Activated CD8-positive, alpha-beta T cell treated with anti-CD3 and anti-CD28 coated beads, Interleukin-2, amount 10 ng/mL, durations not matched to agents 7 days and 5 days (primary cell): ENCODE measurements at places on chromosomes 5 and 9. TPM values are rescaled to one million over a fixed set of nuclear protein-coding genes. Genes with fewer than 3 reads are reported as not detected.

CTNND2 gene
- not detected for total RNA-seq

GFI1B gene
- not detected for total RNA-seq

GRXCR2 gene
- not detected for total RNA-seq

BARHL1 gene
- total RNA-seq: not detected

MLANA gene
- total RNA-seq: not detected

KLF4 gene
- 1.5 TPM for total RNA-seq

ORM2 gene
- total RNA-seq: not detected

C6 gene
- total RNA-seq: not detected

IL5 gene
- total RNA-seq: not detected

DNA sequence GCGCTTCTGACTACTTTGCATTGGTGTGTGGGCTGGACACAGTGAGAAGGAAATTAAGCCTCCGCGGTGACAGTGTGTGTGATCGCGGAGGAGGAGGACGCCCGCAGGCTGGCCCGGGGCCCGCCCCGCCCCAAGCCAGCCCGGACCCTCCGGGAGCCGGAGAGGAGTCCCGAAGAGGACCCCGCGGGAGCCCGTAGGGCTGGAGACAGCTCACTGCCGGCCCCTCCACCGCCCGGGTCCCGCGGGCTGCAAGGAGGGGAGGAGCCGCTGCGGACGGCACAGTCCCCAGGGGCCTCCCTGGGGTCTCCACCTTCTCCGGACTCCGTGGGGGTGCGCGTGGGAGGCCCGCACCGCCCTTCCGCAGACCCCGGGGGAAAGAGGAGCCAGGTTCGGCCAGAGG, 146.4 kb upstream of the ERCC6L2 start:
- DNase-seq: no peak

DNA sequence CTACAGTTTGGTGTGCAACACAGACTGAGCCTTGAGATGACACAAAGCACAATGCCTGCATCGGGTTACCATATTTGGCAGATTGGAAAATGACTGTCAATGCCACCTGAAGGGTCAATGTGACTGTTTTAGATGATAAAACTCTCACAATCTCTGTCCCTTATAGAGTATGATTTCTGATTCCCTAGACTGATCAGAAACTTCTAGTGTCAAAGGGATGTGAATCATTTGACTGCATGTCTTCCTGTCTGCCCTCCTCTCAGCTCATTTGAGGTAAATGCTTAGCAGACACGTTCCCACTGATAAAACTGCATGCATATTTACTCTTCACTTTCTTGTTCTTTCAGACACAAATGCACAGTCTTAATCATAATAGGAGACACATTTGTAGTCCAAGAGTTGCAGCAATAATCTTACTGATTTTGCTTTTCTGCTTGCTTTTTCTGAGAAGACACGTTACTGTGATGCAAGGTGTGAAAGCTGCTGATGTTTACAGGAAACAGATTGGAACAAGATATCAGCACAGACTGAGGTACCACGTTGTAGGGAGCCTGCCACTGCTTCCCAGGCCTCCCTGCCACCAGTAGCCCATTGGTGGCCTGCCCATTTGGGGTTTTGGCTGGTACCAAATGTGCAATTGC, 77.8 kb downstream of the GCNT4 start:
- peak; percentile 23 for DNase-seq

- DNase-seq: no peak
Observed at GRCh38 chr5:43432486-43433375, 20.5 kb upstream of the CCL28 start.

DNA sequence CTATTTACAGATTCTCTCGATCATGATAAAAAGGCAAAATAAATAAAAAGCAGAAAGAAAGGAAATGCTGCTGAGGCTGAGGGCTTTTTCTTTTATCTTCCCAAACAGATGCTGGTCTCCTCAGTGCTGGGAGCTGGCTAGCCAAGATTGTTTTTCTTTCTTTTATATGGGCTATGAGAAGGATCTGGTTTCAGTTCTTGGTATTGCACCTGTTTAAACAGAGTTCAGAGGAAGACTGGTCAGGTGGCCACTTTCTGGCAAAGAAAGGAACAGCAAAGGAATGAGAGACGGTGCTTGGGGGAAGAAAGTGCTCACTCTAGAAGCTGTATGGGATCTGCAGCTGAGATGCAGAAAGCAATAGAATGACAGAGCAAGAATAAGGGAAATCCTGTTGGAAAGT, 88.9 kb downstream of the SLF1 start:
- no peak for DNase-seq

- no peak for DNase-seq
Observed at GRCh38 chr5:140301136-140301535, 1.8 kb downstream of the PFDN1 start.

GRCh38 chr5:10499776-10500175, 58.1 kb downstream of the ROPN1L start:
- DNase-seq: no peak

- DNase-seq: no peak
Observed at GRCh38 chr5:60323596-60323995, 376.4 kb downstream of the DEPDC1B start.

DNA sequence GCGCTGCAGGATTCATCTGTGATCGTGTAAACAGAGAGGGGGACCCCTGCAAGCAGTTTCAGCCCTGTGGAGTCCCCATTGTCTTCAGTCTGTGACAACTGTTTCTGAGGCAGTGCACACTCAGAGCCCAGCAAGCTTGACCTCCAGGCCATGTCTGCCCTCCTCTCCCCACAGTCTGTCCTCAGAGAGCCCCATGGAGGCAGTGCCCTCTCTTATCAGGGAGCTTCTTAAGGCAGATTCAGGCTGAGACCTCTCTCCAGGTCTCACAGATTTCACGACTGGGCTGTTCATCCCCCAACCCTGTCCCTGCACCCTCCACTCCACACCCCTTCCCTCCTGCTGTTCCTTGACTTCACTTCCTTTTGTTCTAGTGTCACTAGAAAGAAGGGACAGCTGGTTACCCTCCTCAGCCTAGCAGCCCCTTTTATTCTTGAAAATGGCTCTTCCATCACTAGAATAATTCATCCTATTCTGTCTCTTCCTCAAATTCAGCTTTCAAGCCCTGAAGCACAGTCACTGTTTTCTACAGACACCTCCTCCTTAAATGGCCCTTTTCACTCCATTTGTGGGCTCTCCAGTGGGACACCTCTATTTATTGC, 218.4 kb downstream of the MED10 start:
- DNase-seq: no peak

DNA sequence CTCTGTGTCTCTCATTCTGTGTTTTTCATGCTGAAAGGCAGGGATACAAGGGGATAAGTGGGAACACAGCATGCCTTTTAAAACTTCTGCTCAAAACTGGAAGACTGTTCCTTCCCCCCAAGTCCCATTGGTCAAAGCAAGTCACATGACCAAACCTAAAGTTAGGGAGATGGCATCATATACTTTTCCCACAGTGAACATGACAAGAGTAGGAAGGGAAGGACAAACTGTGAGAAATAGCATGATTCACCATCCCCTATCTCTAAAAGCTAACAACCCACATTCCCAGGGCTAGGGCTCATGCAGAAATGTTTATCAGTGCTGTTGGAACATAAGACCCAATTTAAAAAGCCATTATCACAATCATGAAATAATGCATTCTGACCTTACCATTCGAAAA, 24.2 kb upstream of the SHISAL2B start:
- DNase-seq: no peak

DNA sequence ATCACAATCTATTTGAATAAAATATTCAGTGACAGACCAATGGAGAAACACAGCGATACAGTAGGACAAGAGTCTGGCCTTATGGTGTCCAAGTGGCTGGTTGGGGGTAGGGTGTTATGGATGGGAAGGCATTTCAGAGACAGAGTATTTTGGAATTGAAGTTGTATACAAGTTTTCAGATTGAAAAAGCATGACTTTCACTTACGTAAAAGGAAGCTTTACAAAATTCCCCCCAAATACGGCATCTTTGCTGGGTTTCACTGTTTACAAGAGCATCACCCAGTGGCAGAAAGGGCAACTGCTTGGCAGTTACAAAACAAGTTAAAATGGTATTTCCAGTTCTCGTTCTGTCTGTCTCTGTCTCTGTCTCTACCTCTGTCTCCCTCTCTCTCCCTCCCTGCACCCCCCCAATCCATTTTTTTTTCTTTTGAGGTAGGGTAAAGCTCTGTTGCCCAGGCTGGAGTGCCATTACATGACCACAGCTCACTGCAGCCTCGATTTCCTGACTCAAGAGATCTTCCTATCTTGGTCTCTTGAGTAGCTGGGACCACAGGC, 86.2 kb downstream of the PTPN3 start:
- DNase-seq: peak; percentile 49

DNA sequence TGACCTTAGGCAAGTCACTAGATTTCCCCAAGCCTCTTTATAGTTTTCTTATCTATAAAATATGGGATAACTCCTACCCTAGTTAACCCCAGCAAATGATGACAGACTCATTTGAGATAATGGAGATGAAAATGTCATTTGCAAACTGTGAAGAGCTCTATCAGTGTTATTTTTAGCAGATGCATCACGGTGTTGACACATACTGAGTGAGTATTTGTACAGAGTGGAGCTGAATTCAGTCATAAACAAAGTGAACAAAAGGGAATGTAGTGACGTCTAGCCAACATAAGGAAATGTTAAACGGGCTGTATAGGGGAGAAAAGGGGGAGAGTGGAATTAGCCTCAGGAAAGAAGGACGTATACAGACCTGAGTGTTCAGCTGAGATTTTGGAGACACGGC, 75.9 kb downstream of the NMUR2 start:
- DNase-seq: no peak

DNA sequence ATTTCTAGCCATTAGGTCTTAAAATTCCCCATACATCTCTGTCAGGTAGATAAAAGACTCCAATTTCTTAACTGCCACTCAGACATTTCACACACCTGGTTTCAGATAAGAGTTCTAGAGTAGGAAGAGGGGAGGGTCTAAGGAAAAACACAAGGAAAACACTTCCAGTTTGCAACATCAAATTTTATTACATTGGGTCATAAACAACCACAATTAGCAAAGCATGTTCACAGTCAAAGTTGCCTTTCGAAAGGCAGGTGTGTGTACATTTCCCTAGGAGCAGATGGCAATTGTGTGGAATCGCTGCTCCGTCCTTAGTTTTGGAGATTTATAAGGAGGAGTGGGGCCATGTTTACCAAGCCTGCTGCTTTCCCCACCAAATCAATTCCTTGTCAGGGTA, 120.8 kb downstream of the DMRT2 start:
- DNase-seq: no peak

- DNase-seq: no peak
Observed at GRCh38 chr5:18003784-18004183, 369.5 kb downstream of the TAF11L14 start.

- DNase-seq: no peak
Observed at GRCh38 chr9:17604556-17604955, 25.7 kb downstream of the SH3GL2 start.

DNA sequence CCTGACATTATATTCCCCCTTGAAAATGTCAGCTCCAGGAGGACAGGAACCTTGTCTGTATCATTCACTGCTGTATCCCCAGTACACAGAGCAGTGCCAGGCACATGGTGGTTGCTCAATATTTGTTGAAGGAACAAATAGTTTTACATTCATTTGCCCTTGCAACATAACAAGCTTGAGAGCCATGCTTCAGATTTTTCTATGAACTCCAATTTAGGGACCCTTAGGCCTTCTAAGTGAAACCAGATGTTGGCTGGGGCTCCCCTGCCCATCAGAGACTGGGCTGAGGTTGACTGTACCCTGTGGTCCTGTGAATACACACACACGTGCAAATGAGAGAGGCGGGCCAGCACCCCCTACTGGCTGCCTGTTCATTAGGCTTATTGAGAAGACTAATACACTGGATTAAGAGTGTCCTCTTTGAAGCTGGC, 214.9 kb upstream of the WWC1 start:
- DNase-seq: peak; percentile 21

- DNase-seq: no peak
Observed at GRCh38 chr9:135908754-135909204, 1.4 kb upstream of the CAMSAP1 start.

DNA sequence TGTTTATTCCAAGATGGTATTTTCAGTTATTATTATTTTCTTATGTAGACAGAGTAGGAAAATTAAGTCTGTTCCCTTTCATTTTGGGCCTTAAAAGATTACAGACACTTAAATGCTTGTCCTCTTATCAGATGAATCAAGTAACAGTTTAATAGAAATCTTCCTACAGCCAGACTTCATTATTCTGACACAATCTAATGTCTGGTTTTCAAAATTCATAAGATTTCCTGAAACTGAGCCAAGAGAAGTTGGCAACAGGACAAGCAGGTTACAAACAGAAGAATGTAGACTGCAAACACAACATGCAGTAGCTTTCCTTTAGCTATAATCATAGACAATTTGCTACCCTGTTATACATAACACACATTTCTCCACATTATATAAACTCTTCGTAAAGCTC, 130.5 kb downstream of the FBXL17 start:
- no peak for DNase-seq

GRCh38 chr5:130974021-130974683, 190.9 kb downstream of the HINT1 start:
- no peak for DNase-seq

DNA sequence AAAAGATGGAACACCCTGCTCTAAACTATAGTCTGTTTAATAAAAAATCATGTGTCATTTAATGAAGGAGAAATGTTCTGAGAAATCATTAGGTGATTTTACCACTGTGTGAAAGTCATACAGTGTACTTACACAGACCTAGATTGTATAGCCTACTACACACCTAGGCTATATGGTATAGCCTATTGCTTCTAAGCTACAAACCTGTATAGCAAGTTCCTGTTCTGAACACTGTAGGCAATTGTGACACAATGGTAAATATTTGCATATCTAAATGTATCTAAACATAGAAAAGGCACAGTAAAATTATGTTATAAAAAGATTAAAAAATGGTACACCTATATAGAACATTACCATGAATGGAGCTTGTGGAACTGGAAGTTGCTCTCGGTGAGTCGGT, 40.6 kb downstream of the EFNA5 start:
- DNase-seq: no peak

GRCh38 chr5:142601432-142601831, 84.5 kb downstream of the FGF1 start:
- DNase-seq: no peak

DNA sequence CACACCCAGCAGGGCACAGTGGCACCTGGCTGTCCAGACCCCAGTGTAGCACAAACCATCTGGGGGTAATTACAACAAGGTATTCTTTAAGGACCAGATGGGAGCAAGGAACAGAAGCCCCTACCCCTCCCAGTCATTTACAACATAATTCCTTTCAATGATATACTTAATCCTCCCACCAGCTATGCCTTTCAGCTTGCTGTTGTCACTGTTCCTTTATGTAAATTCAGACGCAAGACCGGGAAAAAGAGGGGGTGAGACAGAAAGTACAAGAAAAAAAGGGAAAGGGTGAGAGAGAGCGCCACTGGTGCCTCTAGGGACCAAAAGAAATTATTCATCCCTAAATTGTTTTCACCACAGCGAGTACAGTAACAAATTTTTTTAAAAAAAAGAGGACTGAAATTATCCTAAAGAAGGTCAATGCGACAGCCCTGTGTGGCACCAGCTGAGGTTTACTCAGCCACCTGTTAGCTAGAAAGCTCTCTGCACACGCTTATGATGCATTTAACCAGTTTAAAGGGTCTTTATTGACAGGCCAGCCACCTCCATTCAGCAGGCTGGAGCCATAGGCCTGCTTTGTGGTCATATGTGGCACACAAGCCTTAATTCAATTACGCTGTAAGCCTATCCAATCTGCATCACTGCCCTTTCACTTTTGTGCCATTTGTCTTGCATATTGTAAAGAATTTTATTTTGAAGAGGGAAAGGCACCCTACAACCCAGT, 210.2 kb upstream of the ISL1 start:
- no peak for DNase-seq
